Activated naive CD8-positive, alpha-beta T cell treated with anti-CD3 and anti-CD28 coated beads, Interleukin-2, amount 10 ng/mL, durations not matched to agents 7 days and 5 days (primary cell): ENCODE measurements at places on chromosomes 12 and 14. TPM values are rescaled to one million over a fixed set of nuclear protein-coding genes. Genes with fewer than 3 reads are reported as not detected.

Gene CALCOCO1
- total RNA-seq, result 83.6 TPM

Gene PTPN6
- total RNA-seq, result 349 TPM

Gene SLC6A13
- 0.68 TPM for total RNA-seq

Gene POU6F1
- 21.8 TPM for total RNA-seq

Gene GARIN6
- total RNA-seq, result not detected

Gene IGF1
- 1.6 TPM for total RNA-seq

Gene ABCC9
- not detected for total RNA-seq

Gene NTS
- not detected for total RNA-seq

Gene SNW1
- 108 TPM for total RNA-seq

Gene MIP
- not detected for total RNA-seq

Gene PROX2
- total RNA-seq, result 0.28 TPM

Gene OR6C68
- not detected for total RNA-seq

Gene KRT7
- 8.9 TPM for total RNA-seq

Gene WNT1
- 1.7 TPM for total RNA-seq

Gene PAH
- total RNA-seq, result not detected

Gene VRTN
- not detected for total RNA-seq

Gene TEX22
- 6.9 TPM for total RNA-seq

Gene CEBPE
- total RNA-seq, result 1.8 TPM

Gene SPRYD3
- total RNA-seq, result 34.4 TPM

Gene CELA1
- total RNA-seq, result not detected

Gene CMA1
- total RNA-seq, result 0.51 TPM

Gene KRT71
- total RNA-seq, result not detected

Gene CLEC12A
- 5.2 TPM for total RNA-seq

Gene SYT10
- total RNA-seq, result not detected

Gene SLC6A15
- total RNA-seq, result not detected

Gene VPS33A
- 29.7 TPM for total RNA-seq

Gene PLA2G1B
- not detected for total RNA-seq

Gene GTF2A1
- total RNA-seq, result 35.8 TPM

Gene LRRC43
- 0.50 TPM for total RNA-seq

Gene RPL10L
- total RNA-seq, result not detected

Gene ERG28
- total RNA-seq, result 16.0 TPM

Gene ISCA2
- total RNA-seq, result 31.2 TPM

Gene KERA
- not detected for total RNA-seq

Gene CABP1
- total RNA-seq, result 1.7 TPM

Gene INSM2
- not detected for total RNA-seq

Gene AKAP3
- total RNA-seq, result 3.8 TPM

Gene MDGA2
- total RNA-seq, result not detected

Gene NYNRIN
- 0.42 TPM for total RNA-seq

Gene EFCAB11
- total RNA-seq, result 9.2 TPM

Gene RD3L
- not detected for total RNA-seq

Gene CHGA
- not detected for total RNA-seq

Gene FRMD6
- 3.5 TPM for total RNA-seq

Gene GPRC5A
- not detected for total RNA-seq

Gene C12orf54
- not detected for total RNA-seq

Gene ZC3H14
- 46.8 TPM for total RNA-seq

Gene MMP19
- 0.89 TPM for total RNA-seq

Gene OR11G2
- total RNA-seq, result not detected

Gene TTC9
- 16.6 TPM for total RNA-seq

Gene CCDC196
- total RNA-seq, result not detected

Gene ZNF891
- 3.9 TPM for total RNA-seq

Gene RERGL
- total RNA-seq, result not detected

Gene TSPAN19
- total RNA-seq, result not detected

Gene DNAJC22
- total RNA-seq, result 0.31 TPM

Gene SYCP3
- 1.1 TPM for total RNA-seq

Gene BMP4
- total RNA-seq, result 0.34 TPM
